ENCODE measurements at places on chromosomes 4 and X. TPM values are rescaled to one million over a fixed set of nuclear protein-coding genes. Genes with fewer than 3 reads are reported as not detected.

The NHS gene
- polyA plus RNA-seq, result 1.2 TPM

The FRMPD4 gene
- polyA plus RNA-seq, result not detected

The RAB41 gene
- polyA plus RNA-seq, result not detected

The XPNPEP2 gene
- 1.2 TPM for polyA plus RNA-seq

The PORCN gene
- 4.7 TPM for polyA plus RNA-seq

The MEPE gene
- polyA plus RNA-seq, result not detected

The PCSK1N gene
- 12.4 TPM for polyA plus RNA-seq

The SPIN4 gene
- polyA plus RNA-seq, result 1.5 TPM

Measured in stomach (tissue), 19 donors.